Fibroblast of skin of scalp (primary cell): ENCODE measurements at places on chromosomes 11 and 22.
A peak's percentile ranks its signal among the peaks of the same experiment; 100 is the strongest.

GRCh38 chr11:126468102-126468521 is 112.6 kb downstream of the ST3GAL4 start:
- DNase-seq = peak; percentile 93

GRCh38 chr22:23071230-23072076 is 1.1 kb downstream of the GNAZ start:
- no peak for DNase-seq

DNA sequence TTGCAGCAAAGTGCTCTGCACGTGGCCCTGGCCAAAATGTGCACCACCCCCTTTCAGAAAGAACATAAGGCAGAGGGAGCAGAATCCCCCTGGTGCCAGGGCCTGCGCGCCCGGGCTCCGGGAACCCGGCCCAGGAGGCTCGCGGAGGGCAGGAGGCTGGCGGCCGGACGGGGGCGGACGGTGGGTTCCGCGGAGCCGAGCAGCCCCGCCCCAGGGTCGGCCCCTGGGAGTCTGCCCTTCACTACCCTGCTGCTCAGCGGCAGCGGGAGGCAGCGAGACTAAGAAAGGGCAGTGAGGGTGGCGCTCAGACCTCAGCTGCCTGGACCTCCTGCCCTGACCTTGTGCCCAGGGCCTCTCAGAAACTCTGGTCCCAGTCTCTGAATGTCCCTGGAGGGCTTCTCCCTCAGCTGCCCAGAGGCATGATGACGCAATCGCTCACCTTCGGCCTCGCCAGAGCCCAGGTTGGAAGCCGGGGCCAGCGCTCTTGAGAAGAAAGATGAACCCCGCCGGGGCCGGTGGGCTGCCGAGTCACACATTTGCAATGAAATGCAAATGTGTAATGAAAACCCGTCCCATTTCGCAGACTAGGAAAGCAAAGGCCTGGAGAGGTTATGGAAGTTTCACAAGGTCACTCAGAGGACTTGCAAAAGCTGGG is 1.1 kb upstream of the CLMP start:
- no peak for DNase-seq

DNA sequence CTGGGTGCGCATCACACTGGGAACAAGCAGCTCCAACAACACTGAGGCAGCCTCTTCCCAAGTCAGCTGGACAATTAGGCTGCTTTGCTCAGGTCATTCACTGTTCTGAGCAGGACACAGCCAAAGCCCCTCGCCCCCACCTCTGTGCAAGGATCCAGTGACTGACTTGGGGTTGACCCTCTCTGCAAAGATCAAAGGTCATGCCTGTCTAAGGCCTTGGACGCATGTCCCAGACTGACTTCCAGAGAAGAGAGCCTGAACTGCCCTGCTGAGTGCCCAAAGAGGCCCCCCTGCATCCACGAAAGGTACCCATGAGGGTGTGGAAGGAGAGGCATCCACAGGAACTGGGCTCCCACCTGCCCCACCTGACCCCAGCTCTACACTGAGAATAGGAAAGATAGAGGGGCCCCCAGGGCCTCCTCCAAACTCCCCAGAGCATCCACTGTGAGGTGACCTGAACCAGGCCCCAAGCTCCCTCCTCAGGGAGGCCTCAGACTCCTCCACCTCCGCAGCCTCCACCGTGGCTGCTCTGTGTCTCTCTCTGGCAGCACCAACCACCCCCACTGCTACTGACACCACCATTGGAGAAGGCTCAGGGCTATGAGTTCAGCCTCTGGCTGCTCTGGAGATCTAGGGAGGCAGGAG is 53.5 kb downstream of the IGLL5 start:
- DNase-seq = no peak

DNA sequence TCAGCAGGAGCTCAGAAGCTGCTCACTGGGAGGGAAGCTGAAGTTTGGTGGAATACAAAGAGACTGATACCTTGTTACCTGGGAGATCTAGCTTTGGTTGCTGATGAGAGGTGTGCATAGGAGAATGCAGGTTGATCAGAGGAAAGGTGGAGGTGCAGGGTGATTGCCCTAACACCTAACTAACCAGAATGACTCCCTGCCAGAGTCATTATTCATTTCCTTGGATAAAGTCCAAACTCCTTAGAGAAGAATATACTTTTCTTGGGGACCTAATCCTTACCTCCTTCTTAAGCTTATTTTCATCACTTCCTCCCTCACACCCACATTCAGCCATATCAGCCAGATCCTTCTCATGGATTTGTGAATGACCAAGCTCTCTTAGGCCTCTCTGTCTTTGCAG is 814.2 kb upstream of the TENM4 start:
- DNase-seq = no peak

DNA sequence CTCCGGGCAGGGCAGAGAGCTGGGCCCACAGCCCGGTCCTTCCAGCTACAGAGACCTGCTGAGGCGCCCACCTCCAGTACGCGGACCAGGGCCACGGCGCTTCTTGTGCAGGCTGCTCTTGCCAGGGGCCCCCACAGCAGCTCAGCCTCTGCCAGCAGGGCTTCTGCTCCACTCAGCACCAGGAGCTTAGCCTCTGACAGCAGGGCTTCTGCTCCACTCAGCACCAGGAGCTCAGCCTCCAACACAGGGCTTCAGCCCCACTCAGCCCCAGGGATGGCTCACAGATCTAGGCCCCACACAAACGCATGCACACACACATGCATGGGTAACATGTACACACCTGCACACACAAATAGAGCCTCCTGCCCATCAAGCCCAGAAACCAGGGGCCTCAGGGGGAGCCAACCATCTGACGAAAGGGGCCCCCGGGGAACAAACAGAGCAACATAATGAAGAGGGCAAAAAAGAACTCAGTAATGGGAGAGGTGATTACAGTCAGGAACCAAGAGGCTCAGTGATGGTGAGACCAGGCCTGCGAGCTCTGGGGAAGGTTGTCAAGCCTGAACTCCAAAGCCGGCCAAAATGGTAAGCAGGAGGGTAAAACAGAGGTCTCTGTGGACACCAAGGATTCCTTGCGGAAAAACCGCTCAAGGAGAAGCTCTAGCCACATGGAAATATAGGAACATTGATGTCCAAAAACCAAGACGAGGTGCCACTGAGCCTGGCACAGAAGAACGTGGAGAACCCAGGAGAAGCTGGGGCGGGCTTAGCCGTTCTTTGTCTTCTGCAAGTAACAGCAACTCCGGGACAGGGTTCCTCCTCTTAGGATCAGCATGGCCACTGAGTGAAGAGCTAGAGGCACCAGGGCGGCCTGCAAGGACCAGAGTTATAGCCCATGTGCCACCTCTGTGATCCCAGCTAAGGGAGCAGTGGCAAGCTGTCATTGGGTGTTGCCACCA is 46.5 kb downstream of the GNB1L start:
- no peak for DNase-seq

DNA sequence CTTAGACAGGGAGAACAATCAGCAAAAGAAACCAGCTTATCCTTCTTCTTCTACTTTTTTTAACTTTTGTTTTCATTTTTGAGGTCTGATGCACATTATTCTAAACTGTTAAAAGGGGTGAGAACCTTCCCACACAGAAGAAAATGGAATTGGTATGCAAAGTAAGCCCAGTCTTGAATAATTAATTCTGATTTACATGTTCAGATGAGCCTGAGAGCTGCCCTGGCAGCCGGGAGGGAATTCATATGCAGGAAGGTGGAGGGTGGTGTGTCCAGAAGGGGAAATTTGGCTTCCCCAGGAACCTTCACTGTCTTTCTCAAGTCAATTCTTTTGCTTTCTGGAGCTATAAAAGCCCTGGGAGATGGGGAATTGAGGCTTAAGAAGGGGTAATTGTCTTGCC is 181.0 kb downstream of the INSC start:
- DNase-seq = no peak

DNA sequence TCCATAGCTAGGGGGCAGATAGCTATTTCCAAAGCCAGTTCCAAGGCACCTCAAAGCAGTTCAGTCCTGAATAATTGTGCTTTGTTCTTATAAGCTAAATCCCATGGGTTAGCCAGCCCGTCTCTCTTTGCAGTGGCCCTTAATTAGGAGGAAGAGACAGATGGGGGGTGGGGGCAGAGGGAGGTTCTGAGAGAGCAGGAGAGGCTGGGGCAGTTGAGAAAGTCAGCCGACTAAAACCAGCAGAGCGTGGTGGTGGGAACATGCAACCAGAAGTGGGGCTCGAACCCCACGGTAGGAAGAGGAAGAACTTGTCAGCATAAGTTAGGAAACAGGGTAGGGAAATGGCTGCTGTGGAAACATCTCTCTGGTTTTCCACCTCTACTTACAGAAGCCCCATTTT is 10.9 kb upstream of the SCN4B start:
- no peak for DNase-seq

DNA sequence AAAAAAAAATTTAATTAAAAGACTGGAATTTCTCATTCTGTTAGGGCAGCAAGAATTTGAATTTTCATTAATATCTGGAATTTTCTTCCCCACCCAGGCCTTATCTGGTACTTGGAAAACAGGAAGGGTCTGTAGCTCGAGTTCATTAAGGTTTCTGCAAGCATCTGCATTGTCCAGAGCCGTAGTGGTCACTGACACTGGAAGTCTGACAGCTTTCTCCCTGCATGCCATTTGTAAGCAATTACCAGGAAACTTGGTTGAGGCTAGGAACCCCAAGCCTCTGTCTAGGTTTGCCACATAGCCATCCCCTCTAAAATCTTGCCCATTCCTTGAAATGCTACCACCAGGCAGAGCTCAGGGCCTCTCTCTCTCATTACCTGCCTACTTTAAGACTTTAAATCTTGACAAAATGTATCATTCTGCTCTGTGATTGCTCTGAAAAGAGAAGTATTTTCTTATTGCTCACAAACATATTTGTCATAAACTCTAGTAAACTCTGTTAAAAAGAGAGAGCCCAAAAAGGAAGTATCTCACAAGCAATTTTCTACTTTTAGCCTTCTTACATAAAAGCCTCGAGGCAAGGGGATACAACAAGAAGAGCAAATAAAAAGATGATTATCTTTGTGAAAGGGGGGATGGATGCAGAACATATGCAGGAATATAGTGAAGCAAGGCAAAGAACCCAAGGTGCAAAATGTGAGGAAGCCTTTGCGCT is 5.5 kb upstream of the PGM2L1 start:
- DNase-seq = no peak

DNA sequence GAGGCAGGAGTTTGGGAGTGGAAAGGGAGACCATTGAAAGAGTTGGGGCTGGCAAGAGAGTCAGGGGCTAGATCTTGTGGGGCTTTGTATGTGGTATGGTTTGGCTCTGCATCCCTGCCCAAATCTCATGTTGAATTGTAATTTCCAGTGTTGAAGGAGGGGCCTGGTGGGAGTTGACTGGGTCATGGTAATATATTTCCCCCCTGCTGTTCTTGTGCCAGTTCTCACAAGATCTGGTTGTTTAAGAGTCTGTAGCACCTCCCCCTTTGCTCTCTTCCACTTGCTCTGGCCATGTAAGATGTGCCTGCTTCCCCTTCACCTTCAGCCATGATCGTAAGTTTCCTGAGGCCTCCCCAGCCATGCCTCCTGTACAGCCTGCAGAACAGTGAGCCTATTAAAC is 10.1 kb upstream of the RAB3IL1 start:
- DNase-seq = peak; percentile 53

- no peak for DNase-seq
Observed at GRCh38 chr22:49848690-49849160, 4.9 kb upstream of the ZBED4 start.

GRCh38 chr11:27025312-27025955 is 15.2 kb upstream of the BBOX1 start:
- DNase-seq = no peak

GRCh38 chr22:36387709-36387958 is 133 bp downstream of the MYH9 start:
- DNase-seq = no peak

DNA sequence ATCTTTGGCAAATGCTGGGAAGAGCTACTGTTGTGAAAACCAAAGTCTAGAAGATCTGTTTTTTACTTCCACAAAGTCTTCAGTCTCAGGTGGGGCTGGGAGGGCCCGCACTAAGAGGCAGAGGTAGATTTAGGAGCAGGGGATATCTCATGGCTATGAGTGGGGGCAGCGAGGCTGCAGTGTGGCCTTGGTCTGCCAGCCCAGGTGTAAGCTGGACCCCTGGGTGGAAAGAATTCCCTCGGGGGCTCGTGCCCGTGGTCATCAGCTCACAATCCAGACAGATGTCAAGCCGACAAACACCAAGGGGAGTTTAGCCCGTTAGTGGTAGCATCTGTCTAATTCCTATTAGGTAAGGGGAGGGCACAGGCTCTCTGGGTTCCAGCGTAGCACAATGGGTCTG is 9.0 kb downstream of the PKNOX2 start:
- DNase-seq = no peak

- DNase-seq = no peak
Observed at GRCh38 chr11:48101044-48101733, 115.4 kb upstream of the OR4B1 start.

GRCh38 chr22:22593964-22594656 is 35.0 kb upstream of the PRAME start:
- peak; percentile 41 for DNase-seq

- peak; percentile 96 for DNase-seq
Observed at GRCh38 chr11:28833670-28834069, 725.5 kb downstream of the METTL15 start.
